ENCODE measurements at places on chromosomes 1 and 21.

GRCh38 chr1:19112891-19113696 lies 97.0 kb downstream of the UBR4 start:
- no peak for DNase-seq

DNA sequence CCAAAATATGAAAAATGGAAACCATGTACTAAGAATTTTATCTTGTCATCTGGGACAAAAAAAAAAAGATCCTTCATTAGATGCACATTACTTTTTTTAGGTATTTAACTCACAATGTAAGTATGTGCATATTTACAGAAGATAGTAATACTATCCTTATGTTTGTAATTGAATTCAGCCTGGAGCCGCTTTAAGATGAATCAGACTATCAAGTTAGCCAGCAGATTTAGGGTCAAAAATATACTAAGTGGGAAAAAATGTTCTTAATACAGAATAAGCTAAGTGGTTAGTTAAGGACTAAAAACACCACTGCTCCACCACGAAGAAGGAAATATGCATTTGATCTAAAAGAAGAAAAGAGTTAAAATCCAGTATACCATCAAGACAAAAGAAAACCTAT lies 49.1 kb downstream of the DSCAM start:
- DNase-seq: no peak

GRCh38 chr1:43760745-43761317 lies 53.5 kb downstream of the ST3GAL3 start:
- DNase-seq: no peak

DNA sequence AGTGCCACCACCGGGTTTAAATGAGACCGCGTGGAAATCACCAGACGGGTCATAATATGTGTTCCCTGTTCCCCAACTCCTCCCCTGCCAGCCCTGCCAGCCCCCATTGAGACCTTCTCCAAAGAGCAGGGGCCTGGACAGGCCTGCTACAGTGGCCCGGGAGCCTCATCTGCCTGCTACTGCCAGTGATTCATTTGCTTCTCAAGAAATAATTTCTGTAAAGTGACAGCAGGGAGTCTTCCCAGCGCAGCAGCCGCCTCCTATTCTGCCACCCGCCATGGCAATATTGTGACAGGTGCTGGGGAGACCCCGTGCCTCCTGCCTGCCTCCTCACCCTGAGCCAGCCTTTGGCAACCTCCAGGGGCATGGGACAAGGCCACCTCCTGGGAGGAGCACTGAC lies 8.9 kb downstream of the IFFO2 start:
- DNase-seq: no peak

- DNase-seq: no peak
These were observed 154.7 kb downstream of the RUNX1 start for GRCh38 chr21:34894401-34894800.

GRCh38 chr21:23111070-23111600 lies 2112.9 kb downstream of the NCAM2 start:
- DNase-seq: no peak
